ENCODE measurements at places on chromosomes 2 and 18.

DNA sequence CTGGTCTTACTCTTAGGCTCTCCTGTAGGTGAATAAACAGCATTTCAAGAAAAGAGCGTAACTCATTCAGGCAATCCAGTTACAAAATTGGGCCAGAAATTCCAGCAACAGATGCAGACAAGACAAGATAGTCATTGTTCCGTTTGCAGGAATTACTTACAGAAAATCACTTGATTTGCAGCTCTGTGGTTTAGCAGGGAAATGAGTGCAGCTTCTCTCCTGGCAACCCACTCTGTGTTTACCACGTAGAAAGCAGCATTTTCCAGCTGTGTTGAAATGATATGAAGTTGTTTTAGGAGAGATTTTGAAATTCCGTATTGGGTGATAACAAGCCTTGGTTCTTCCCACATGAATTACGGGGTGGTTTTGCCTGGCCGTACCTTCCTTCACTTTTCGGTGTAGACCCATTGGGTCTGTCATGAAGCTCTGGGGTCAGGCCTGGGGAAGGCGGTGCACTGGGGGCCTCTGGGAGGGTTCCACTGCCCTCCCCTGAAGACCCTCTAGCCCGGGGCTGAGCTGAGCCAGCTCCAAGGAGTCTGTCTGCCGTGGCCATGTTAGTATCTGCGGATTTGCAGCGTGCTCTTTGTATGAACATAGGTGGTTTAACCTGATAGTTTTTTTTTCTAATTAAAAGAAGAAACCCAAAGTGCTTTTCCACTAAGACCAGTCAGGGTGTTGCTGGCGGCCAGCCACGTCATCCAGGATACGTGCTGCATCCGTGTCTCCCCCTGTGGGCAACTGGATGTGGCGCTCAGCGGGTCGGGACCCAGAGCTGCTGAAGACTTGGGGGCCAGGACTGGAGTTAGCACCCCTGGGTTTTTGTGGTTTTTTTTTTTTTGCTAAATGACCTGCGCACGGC lies 58.9 kb upstream of the KCNG2 start:
- no peak for DNase-seq

DNA sequence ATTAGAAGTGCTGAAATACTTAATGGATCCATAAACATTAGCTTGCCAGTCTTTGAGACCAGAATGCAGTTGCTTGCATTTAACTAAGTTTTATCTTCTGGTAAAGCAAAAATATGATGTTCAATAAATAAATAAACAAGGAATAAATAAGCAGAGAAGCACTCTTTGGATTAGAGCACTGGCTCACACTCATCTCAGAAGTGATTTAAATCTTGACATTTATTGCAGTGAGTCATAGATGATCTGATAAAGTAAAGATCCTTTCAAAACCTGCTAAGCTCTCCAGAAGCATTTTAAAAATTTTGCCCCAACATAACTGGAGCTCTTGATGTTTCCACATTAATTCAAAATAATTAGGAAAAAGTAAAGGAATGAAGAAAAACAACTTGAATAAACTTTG lies 66.8 kb downstream of the KYNU start:
- no peak for DNase-seq

- no peak for DNase-seq
Observed at GRCh38 chr2:39432701-39433100, 4.4 kb downstream of the MAP4K3 start.

DNA sequence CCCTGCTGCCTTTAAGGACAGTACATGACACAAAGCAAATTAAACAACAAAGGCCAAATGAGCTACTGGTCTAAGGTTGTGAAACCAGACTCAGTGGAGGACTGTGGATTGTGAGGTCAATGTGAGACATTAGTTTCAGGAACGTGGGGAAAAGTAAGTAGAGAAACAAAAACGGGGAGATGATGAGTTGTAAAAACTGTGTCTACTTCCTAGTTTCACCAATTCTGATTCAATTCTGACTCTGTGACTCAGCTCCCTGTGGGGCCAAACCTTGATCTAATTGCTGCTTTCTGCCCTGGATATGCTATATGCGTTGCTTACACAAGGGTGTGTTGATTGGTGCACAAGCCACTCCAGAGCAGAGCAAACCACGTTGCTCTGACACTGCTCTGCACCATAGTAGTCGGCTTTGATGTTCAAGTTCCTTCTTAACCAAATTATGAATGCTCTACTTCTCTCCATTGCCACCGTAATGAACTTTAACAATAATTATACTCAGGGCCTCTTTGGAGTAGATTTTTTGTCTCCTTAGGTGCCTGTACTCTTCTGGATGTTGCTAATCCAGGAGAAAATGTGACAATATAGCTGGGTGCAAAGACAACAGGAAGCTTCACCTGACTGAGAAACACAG lies 1640.1 kb upstream of the CELF4 start:
- no peak for DNase-seq

DNA sequence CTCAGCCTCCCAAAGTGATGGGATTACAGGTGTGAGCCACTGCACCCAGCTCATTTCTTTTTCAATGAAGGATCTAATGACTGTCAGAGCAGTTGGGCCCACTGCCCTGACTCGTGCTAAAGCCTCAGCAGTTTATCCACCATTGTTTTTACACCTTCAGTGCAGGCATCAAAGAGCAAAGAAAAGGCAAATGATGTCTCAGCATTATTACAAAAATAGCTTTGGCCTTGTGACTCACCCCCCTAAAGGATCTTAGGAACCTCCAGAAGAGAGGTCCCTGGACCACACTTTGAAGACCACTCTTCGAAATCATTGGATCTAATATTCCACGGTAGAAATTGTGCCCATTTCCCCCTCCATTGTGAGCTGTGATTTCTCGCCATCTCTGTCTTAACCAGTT lies 21.3 kb downstream of the MLPH start:
- DNase-seq = no peak

DNA sequence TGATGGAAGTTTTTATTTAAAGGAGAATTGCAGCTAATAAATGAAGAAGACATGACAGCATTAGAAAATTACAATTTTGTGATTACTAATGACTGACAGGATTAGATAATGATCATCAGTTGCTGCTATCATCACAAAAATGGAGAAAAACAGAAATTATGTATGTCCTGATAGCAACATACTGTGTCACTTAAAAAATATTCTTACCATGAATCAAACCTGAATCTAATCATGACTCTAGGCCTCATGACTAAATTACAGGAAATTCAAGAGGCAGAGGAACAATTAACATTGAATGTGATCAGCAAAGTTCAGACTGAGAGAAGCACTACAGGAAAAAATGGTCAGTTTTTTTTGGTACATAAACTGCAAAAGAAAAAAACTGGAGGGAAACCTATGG lies 147.8 kb downstream of the PMAIP1 start:
- no peak for DNase-seq

GRCh38 chr2:223113161-223113560 lies 61.2 kb downstream of the KCNE4 start:
- DNase-seq = no peak
